Right renal pelvis (tissue), 4 donors: ENCODE measurements at places on chromosomes 6 and 20. TPM values are rescaled to one million over a fixed set of nuclear protein-coding genes. Genes with fewer than 3 reads are reported as not detected.

Gene AGER
- polyA plus RNA-seq = 26.6 TPM

Gene PNISR
- 307 TPM for polyA plus RNA-seq

Gene HLA-G
- polyA plus RNA-seq = 5.8 TPM

Gene IL17F
- polyA plus RNA-seq = 0.25 TPM

Gene CDSN
- not detected for polyA plus RNA-seq

DNA sequence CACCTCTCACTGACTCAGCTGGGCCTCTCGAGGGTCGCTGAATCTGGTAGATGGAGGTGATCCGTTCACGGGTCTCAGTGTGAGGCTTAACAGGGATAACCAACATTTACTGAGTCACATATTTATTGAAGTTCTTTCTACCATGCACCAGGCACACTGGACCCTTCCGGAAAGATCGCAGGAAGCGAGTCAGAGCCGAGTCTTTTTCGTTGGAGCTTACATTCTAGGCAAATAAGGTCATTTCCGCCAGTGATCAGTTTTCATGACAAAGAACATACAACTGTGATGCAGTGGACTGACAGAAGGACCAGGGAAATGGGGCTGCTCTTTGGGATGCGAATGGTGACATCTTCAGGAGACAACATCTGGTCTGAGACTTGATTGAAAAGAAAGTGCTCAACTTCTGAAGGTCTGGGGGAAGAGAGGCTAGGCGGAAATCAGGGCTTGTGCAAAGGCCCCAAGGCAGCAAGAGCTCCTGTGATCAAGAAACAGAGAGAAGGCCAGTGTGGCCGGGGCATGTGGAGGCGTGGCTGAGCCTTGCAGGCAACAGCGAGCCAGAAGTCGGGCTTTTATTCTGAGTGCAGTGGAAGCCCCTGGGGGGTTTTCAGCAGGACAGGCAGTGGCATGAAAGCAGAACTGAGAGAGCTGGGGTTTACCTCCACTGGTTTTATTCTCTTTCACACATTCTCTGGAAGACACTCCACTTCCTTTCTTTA is 56.7 kb downstream of the APCDD1L start:
- DNase-seq = no peak

DNA sequence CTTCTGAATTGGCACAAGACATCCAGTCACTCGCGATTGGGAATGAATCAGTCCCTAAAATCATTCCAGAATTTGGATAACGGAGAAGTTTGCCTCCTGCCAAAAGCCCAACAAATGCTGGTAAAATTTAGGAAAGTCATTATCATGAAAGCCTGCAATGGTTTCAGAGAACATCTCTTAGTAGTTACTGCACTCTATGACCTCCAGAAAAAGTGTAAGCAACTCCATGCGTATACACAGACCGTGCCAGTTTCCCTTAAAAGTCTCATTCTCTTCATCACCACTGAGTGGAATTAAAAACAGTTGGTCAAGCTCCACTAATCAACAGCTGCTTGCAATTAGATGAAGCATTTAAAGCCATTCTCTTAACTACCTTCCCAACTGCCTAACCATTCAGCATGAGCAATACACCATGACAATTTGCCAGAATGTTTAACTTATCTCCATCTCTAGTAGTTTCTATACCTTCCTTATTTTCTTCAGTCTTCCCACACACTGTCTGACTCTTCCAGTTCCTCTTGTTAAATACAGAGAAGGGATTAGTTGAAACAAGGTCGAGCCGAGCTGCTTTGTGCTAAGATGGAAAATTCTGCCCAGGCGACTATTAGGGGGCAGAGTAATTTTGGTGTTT is 183.6 kb upstream of the PRDM1 start:
- DNase-seq = no peak

- DNase-seq = no peak
These were observed 78.3 kb upstream of the SRSF6 start for GRCh38 chr20:43379239-43379917.

DNA sequence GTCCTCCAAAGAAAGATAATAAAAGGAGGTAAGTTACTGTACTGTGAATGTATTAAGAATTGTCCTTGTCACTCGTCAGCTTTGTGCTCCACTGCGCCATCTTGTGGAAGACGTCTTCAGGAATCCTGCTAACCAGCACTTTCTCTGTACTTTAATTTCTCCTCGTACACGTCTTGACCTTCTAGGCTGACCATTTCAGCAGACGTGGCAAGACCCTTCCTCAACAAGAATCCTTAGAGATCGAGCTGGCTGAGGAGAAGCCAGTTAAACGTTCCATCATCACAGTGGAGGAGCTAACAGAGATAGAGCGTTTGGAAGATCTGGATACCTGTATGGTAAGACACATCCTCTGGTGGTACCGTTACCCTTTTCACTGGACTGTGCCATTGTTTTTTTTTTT is 95.5 kb upstream of the SCGN start:
- DNase-seq = peak; percentile 69

DNA sequence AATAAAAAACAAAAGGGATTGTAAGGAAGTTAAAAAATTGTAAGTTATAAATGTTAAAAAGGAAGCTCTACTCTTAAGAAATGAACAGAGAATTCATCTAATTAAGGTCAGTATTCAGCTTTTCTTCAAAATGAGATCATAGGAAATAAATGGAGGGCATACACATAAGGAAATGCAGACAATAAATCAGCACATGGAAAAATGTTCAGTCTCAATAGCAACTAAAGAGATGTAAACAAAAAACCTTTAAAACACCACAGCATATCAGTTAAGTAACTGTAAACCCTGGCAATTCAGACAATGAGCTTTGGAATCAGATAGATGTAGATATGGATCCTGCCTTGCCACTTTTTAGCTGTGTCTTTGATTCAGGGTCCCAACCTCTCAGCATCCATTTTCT is 24.0 kb upstream of the CLIC5 start:
- no peak for DNase-seq

DNA sequence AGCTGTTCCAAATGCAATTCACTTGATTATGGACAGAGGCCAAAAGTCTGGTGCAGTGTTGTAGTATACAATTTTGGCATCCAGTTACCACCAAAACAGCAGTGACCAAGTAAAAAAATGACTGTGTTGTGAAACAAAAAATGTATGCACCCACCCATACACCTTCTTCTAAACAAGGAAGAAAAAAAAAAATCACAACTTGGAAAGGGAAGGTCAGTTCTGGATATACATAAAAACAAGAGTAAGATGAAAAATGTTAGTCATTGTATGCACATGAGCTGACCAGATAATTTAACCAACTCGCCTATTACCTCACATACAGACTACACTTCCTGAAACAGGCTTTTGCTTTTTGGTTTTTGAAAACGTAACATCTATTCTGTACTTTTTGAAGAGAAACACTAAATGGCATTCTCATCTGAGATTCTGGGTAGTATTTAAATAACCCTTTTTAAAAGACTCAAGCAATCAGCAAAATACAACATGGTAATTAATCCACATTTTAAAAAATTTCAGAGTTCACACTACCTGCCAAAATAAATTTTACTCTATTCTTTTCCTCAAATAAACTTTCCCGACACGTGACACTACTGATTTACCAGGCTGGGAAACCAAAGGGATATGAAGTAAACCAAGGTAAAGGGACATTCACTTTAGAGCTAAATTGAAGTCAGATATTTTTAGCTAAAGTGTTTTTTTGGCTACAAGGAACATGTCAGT is 141.6 kb upstream of the SHLD1 start:
- no peak for DNase-seq

DNA sequence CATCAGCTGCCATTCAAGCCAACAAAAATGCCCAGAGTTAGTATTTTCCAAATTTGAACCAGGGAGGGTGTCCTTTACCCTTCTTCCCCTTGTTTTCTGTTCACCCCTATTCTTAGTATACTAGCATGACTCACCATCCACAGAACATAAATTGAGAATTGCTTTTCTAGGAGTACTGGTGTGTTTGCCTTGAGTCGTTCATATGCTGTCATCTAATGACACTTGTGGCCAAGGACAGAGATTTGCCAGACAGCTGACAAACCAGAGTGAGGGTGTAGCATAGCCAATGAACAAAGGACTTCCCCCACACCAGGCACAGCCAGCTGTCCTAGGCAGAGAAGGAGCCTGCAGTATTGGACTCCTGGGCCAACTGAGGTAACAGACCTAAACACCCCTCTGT is 62.2 kb downstream of the FILIP1 start:
- no peak for DNase-seq

- no peak for DNase-seq
These were observed 37.8 kb upstream of the ASXL1 start for GRCh38 chr20:32320305-32320704.

DNA sequence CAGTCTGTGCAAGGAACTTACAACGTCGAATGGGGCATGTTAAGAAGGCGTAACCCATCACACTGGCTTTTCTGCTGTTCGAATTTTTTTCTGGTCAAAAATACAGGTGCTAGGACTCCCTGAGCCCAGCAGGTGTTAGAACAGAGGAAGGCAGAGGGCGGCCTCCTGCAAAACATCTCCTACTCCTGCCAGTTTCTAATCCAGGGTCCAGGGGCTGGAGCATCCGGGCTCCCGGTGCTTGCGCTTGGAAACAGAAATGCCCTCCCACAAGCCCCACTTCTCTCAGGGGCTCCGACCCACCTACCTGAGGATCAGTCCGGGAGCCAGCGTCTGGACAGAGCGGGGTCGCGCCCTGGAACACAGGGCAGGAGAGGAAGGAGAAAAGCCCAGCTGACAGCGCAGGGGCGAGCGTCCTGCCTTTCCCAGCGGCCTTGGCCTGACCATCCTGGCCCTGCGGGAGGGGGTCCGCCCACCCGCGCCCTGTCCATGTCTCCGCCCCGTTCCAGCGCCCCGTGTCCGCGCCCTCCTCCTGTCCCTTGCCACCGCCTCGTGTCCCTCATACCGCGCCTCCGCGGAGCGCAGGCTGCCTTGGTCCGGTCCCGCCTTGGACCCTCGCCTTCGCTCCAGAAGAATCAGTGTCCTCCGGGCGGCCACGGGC is 14.8 kb upstream of the LPA start:
- DNase-seq = no peak
